ENCODE measurements at places on chromosomes 3 and 15.
A peak's percentile ranks its signal among the peaks of the same experiment; 100 is the strongest.

DNA sequence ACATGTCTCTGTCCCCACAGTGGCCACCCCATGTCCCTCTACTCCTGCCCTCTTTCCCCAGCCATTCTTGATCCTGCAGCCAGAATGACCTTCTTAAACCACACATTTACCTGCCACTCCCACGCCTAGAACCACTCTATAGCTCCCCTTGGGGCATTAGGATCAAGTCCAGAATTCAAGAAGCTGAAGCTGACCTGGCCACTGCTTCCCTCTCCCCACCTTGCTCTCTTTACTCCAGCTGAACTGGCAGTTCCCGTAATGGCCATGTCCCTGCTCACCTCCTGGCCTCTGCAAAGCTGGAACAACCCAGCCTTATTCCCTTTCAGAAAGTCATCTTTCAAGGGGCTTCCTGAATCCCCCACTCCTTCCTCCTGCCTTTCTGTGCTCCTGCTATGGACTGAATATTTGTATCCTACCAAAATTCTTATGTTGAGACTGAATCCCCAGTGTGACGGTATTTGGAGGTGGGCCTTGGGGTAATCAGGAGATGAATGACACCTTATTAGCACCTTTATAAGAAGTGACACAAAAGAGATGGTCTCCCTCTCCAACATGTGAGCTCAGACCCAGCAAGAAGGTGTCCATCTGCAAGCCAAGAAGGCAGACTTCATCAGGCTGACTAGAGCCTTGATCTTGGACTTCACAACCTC is 3.8 kb downstream of the CSRNP1 start:
- no peak for DNase-seq

DNA sequence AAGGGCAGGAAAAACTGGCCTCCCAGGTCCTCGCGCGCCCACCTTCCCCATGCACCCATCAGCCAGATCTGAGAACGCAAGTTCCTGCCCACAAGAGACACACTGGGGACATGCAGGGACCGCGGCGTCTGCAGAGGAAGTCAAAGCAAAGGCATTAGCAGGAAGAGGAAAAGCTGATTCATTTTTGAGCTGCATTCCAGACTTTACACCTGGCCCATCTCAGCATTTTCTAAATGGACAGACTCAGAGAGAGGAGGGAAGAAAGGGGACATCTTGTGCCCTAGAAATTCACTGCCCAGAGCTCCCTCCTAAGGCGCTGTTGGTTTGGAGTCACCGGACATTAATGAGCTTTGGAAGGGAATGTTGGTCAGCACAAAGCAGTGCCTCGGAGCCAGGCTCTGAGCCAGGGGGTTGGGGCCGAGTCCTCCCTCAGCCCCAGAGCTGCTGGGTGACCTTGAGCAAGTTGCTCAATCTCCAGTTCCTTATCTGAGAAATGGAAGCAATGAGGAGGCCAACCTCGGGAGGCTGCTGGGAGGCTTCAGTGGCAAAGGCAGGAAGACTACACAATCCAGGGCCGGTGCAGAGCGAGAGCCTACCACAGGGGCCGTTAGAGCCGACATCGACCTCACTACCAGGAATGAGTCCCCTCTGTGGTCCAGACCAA is 150.5 kb upstream of the IQSEC1 start:
- DNase-seq, result no peak

DNA sequence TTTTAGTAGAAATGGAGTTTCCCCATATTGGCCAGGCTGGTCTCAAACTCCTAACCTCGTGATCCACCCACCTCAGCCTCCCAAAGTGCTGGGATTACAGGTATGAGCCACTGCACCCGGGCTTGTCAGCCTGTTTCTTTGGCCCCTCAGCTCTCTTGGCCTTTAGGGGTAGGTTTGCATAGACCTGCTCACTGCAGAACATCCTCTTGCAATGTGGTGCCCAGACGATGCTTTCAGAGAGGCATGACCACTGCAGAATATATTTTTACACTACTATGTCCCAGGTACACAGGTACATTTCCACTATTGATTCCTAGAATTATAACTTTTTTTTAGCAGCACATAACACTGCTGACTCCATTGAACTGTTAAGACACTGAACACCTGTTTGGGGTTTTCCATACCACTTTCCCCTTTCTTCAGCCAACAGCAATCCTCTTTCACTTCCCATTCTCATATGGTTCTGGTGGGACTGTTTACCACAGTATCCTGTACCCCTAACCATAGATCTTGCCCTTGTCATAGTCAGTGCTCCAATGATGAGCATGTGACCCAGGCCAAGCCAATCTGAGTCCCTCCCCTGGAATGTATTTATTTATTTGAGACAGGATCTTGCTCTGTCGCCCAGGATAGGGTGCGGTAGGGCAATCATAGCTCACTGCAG is 21.1 kb downstream of the CCDC32 start:
- no peak for DNase-seq

- no peak for DNase-seq
These were observed 33.6 kb downstream of the GPR171 start for GRCh38 chr3:151169262-151169947.

DNA sequence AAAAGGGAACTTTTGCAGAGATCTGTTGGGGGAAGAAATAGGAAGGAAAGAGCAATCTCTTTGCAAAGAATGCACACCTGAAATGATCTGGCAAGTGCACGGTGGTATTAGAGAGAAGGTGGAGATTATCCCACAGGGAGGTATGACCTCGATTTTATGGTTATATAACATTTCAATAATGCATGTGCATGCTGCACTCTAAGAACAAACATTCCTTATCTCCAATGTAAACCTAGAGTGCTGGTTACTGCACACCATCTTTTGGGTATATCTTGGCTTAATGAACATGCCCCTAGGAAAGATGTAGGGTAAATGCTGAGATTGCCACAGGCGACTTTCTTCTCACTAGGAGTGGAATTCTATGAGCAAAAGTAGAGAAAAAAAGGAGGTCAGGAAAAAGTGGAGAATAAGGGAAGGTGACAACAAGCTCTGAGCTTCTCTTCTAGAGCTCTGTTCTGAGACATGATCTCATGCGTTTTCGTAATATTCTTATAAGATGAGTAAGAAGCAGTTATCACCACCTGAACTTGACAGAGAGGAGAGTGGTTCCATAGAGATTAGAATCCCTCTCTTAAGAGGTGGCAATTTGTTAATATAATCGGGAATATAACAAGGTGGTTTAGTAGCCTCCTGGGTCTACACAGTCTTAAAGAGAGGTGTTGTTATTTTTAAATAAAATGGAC is 117.5 kb upstream of the TMC3 start:
- DNase-seq, result no peak

DNA sequence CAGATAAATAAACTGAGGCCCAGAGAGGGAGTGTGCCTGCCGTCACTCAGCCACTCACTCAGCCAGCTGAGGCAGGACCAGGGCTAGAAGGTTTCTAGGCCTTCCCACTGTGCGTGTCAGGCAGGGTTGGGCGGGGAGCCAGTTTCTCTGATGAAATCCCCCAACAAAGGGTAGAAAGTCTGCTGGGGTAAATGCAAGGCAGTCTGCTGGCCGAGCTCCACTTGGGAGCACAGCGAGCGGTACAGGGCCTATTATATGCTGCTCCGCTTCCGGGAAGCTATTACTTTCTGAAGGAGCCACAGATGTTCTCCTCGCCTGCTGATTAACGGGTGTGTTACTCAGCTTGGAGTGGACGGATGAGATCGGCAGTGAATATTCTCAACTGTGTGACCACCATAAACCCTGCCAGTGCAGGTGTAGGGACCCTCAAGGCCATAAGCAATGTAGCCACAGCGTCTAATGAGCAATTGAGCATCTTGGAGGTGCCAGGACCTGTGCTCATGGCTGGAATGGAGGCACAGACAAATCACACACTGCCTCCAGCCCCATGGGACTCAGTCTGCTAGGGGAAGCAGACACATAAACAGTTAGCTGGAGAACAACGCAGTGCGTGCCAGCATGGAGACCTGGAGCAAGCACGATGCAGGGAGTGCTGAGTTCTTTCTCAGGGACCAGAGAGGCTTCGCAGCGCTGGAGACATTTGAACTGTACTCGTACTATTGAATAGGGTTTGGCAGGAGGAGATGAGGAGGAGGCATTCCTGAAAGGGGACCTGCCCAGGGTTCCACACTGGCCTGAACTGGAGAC is 42.1 kb downstream of the CORO2B start:
- peak; percentile 94 for DNase-seq

DNA sequence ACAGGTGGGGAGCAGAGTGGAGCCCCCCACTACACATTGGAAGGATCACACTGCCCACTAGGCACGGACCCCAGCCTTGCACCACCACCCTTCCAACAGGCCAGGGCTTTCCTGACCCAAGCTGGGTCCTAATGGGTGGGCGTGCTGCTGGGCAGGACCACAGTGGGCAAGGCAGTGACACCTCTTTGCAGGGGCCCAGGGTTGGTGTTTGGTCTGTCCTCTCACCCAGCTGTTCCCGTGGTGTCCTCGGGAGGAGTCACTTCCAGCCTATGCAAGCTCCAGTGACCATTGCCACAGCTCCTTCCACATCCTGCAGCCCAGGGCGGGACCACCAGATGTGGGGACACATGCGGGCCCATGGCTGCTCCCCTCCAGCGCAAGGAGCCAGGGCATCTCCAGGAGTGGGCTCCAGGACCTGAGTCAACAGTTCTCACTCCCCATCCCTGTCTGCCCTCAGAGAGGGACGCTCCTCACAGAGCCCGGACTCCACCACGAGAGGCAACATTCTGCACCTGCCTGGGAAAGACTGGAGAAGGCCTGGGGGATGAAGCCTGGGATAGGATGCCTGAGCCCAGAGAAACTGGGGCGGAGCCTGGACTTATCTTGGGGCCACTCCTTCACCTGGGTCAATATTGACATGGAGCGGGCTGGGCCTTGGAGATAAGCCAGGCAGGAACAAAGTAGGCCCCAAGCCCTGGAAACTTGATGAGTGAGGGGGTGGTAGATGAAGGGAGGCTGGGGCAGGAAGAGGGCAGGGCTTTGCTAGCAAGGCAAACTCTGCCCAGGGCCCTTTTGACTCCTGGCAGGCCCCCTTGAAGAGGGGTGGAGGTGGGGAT is 3.9 kb upstream of the VILL start:
- no peak for DNase-seq
